MCF 10A (cell line): ENCODE measurements at places on chromosomes 7 and 10.

GRCh38 chr10:133336577-133337369, at the start of gene CALY:
TSS of gene CALY (minus strand) at chr10:133336896. CDS start at chr10:133328989, 7,907 bp downstream.
- DNase-seq: no peak

DNA sequence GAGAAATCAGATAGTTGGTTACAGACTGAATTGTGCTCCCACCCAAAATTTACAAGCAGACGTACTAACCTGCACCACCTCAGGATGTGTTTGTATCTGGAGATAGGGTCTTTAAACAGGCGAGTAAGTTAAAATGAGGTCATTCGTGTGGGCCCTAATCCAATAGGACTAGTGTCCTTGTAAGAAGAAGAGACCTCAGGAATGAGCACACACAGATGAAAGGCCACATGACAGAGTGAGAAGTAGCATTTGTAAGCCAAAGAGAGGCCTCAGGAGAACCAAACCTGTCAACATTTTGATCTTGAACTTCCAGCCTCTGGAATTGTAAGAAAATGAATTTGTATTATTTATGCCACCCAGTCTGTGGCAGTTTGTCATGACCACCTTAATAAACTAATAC, 149.5 kb upstream of the VWC2 start:
- no peak for DNase-seq

GRCh38 chr10:30114881-30115625, 55.7 kb upstream of the JCAD start:
- DNase-seq: no peak

GRCh38 chr10:116272440-116273283, at the start of gene GFRA1:
TSS of gene GFRA1 (minus strand) at chr10:116273206. CDS start at chr10:116272029, 1,177 bp downstream.
- no peak for DNase-seq

- no peak for DNase-seq
Measured at GRCh38 chr10:119263951-119264617, 56.7 kb downstream of the GRK5 start.

DNA sequence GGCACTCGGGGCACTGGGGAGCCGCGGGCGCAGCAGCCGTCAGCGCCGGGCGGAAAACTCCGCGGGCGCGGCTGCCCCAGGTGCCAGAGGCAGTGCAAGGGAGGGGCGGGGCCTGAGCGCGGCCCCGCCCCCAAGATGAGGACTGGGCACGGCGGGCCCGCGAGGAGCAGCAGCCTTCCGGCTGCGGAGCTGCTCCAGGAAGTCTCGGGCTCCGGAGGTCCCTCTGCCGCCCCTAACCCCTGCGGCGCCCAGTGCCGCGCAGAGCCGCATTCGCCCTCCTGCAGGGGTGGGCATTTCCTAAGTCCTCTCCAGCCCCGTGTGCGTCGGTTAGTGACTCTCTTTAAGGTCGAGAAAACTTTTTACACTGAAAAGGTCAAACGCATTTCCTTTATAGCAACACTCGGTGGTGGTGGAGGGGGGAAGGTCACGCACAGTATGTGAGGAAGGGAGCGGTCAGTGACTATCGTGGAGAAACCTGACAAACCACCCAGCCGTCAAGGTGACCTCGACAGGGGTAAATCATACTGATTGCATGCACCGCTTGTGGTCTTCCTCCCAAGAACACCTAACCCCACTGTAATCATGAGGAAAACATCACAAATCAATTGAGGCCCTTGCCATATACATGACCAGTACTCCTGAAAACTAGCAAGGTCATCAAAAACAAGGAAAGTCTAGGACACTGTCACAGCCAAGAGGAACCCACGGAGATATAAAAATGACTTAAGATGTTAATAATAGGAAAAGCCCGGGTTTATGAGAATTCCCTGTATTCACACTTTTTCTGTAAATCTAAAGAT, at the start of gene ANXA11:
Gene ANXA11 (minus strand): TSS at position 61 of the 800 bp plus-strand sequence. CDS start 32,676 bp downstream, outside the sequence.
- DNase-seq: peak; percentile 80

DNA sequence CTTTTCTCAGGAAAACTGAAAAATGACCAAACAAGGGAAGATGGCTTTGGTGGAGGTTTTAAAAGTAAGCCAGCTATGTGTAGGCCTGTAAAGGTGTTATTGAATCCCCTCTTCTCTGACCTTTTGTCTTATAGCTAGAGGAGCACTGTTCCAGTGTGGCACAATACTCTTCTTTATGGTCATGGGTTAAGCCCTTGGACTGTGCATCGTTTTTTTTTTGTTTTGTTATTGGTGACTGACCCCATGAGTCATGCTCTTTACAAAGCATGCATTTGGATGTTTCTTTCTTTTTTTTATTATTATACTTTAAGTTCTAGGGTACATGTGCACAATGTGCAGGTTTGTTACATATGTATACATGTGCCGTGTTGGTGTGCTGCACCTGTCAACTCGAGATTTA, 19.6 kb upstream of the FAM25A start:
- DNase-seq: peak; percentile 36

GRCh38 chr10:122461729-122462532, 578 bp downstream of the HTRA1 start:
- DNase-seq: peak; percentile 42

DNA sequence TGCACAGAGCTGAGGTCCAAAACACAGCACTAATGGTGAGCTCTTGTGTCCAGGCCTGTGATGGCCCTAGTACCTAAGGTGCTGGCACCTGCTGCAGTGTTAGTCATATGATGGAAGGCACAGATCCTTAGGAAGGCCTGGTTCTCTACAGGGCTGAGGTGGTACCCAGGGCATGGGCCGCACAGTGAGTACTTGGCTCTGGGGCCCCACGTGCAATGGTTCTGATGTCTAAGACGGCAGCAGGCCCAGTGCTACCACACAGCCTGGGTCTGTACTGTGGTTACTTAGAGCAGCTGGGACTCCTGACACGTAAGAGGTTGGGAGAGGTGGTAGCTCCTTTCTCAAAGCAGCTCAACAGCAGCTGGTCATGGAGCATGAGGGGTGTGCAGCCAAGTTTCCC, 70.6 kb upstream of the MAGI2 start:
- no peak for DNase-seq

- no peak for DNase-seq
Measured at GRCh38 chr10:24448351-24448999, 239.5 kb downstream of the KIAA1217 start.
